ENCODE measurements at places on chromosomes 1 and 21. TPM values are rescaled to one million over a fixed set of nuclear protein-coding genes. Genes with fewer than 3 reads are reported as not detected.

Gene OR2T2
- not detected for total RNA-seq

GRCh38 chr1:47745715-47746609, 251.2 kb downstream of the TRABD2B start:
- DNase-seq: peak; percentile 62

DNA sequence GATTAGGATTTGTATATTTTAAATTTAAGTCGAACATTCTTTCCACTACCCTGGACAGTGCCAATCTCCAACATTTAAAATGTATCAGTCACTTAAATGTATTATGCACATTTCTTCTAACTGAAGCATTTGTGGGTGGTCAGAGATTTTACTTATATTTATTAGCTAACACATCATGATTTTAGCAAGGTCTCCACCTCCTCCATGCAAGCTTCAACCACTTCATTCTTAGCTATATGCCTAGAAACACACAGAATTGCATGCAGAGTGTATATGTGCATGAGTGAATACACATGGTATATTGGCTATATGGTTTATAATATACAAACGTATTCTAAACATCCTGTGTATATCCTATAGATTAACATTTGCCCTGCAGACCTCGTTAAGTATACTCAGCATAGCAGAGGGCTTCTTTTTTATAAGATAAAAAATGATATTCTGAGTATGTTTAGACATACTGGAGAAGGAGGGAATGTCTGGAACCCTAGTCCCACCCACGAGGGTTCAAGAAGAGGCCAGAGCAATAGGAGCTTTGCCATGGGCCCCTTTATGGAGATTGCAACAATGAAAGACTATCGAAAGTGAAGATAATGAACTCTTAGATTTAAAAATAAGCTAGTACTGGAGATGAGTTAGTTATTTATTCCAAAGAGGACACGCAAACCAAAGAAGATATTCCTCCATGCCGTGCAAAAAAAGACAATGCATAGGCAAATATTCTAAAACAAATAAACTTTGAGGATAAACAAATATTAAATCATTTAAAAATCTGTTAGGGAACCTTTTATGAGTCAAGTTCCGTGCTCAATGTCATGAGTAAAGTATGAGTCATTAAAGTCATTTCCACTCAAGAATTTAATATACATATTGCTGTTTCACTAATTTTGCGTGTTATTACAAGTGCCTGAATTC, 480.4 kb downstream of the SIPA1L2 start:
- no peak for DNase-seq

Gene CTH
- total RNA-seq: 0.94 TPM

Gene NGF
- 6.2 TPM for total RNA-seq

Gene LIN28A
- total RNA-seq: not detected

DNA sequence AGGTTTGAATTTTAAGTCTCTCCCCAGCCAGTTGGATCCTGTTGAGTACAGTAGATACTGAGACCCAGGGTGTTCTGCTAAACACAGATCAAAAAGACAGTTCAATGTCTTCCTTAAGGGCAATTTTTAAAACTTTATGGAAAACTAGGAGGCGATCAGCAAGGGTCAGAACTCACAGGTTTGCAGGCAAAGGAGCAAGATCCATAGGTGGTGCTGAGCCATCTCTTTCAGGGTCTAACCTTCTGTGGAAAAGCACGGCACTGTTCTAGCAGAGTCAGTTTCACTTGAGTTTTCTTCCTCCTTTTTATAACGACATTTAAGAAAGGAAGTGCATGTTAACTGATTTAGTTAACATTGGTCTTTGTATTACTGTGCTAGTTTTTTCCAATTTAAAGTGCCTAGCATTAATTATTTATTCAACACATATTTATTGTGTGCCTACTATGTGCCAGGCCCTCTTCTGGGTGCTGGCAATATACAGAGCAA, at the start of gene CD84:
TSS of gene CD84 (minus strand) at position 281 of the 486 bp plus-strand sequence. CDS start at position 222, 59 bp downstream.
- DNase-seq: no peak

DNA sequence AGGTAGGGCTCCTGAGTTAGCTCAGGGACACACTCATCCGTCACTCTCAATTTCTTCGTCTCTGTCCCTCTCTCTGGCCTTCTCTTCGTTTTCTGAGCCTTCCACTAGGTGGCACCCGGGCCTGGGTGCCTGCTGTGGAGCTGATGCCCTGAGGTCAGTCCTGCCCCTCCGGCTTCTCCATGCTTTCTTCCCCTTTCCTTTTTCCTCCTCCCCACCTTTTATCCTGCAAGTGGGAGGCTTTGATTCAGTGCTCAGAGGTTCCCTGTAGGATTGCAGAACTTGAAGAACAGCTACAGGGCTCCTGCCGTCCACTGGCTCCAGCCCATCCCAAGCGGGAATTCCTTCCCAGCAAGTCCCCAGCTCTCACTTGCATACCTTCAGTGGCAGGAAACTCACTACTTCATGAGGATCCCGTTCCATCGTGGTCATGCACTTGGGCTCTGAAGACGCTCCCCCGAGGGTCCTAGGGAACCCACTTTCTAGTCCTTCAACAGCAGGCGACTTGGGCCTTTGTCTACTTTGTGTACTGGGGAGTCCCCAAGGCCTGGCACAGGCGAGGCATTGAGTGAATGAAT, 45.6 kb downstream of the SRRM1 start:
- peak; percentile 81 for DNase-seq

Gene TTLL7
- total RNA-seq: 2.4 TPM

- peak; percentile 22 for DNase-seq
These were observed 36.7 kb downstream of the ERI3 start for GRCh38 chr1:44318097-44319088.

Gene PRELP
- total RNA-seq: 8.3 TPM

DNA sequence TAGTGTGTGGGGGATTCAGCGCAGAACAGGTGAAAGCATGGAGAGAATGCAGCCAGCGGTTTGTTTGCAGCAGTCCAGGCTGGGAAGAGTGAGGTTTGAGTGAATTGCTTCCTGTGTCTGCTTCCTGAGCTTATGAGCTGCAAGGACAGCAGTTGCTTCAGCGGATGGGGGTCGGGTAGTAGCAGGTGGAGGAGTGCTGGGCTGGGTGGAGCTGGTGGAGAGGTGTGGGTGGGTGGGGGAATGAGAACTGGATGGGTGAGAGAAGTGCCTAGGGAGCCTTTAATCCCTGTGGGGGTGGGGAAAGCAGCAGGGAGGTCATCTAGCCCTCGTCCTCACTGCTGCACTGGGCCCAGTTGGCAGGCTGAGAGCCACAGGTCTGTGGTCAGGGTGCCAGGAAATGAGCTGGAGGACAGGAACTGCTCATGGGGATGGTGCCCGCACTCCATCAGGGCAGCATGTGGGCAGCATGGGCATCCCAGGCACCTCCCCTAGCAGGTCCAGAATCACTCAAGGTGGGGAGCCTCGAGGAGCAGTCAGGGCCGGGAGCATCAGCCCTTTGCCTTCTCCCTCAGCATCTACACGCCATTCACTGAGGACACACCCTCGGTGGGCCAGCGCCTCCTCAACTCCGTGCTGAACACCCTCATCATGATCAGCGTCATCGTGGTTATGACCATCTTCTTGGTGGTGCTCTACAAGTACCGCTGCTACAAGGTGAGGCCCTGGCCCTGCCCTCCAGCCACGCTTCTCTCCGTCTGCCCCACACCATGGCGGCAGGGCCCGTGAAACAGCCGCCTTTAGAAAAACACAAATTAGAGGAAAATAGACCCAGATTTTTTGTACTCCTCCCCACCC, 14.8 kb downstream of the PSEN2 start:
- no peak for DNase-seq

DNA sequence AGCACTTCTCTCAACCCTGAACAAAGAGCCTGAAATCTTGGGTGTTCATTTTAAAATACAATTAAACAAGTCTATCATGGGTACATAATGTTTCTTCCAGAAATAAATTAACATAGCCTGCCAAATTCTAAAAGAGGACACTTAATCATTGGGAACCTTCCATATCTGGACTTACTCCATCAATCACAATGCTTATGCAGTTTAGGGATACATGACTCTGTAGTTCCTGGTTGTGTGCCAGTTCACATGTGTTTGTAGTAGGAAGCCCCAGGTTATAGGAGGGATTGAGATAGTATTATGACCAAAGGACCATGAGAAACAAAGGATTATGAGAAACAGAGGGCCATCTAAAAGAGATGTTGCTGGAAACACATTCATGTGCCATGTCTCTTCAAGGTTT, 19.1 kb upstream of the DAB1 start:
- no peak for DNase-seq

Gene MTR
- total RNA-seq: 73.5 TPM

- DNase-seq: peak; percentile 56
These were observed 49.9 kb upstream of the CYP2J2 start for GRCh38 chr1:59976194-59977074.

GRCh38 chr21:18070392-18070791, 174.2 kb upstream of the CHODL start:
- DNase-seq: no peak

DNA sequence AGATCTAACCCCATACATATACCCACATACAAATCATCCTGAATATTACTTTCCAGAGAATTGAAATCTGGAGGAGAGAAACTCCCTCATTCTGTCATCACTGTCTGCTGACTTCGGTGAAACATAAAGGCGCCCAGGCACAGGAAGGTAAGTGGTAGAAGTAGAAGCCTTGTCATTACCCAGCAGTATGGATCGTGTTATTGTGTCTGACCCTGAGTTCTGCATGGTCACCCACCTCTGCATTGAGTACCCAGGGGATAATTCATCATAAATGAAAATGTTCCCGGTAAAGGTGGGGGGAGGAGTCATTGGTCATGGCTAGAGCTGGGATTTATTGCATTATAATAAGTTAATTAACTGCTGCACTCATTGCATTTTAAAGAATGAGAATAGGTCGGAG, 342.6 kb upstream of the PKN2 start:
- no peak for DNase-seq

Gene GUCA2B
- total RNA-seq: not detected

Gene PLA2G2D
- not detected for total RNA-seq

GRCh38 chr1:160850993-160851392, 11.7 kb downstream of the CD244 start:
- DNase-seq: no peak

Gene KPRP
- not detected for total RNA-seq

GRCh38 chr1:54806931-54807611, 5.9 kb upstream of the TTC22 start:
- DNase-seq: no peak

DNA sequence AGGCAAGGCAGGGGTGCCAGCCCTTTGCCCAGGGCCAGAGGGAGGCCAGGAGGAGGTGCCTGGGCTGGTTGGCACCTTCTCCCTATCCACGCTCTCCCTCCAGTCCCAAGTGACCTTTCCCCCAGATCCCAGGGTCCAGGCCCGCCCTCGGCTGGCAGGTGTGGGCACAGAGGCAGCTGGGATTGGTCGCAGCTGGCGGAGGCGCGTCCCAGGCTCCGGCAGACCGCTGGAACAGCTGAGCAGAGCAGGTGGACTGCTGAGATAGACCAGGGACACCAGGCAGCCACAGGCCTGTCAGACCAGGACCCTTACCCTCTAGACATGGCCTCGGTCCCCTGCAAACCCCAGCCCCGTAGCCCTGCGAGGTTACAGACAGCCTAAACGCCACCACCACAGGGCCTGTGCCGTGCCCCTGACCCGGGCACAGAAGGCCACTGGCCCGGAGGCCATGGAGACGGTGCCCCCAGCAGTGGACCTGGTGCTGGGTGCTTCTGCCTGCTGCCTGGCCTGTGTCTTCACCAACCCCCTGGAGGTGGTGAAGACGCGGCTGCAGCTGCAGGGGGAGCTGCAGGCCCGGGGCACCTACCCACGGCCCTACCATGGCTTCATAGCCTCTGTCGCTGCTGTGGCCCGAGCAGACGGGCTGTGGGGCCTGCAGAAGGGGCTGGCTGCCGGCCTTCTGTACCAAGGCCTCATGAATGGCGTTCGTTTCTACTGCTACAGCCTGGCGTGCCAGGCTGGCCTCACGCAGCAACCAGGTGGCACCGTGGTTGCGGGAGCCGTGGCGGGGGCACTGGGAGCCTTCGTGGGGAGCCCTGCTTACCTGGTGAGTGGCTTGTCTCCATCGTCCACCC, at the start of gene SLC25A34:
TSS of gene SLC25A34 (plus strand) at position 221 of the 854 bp plus-strand sequence. CDS start at position 449, 228 bp downstream.
- peak; percentile 91 for DNase-seq

Gene CYP4Z1
- total RNA-seq: 0.31 TPM

- DNase-seq: no peak
These were observed 123.5 kb downstream of the CRB1 start for GRCh38 chr1:197391303-197392226.

- DNase-seq: no peak
These were observed 15.5 kb upstream of the PDC start for GRCh38 chr1:186476264-186477040.

- no peak for DNase-seq
These were observed 392.6 kb downstream of the NTNG1 start for GRCh38 chr1:107533436-107533835.

Gene KISS1
- not detected for total RNA-seq

GRCh38 chr1:39833621-39834385, 45.1 kb upstream of the BMP8B start:
- no peak for DNase-seq

GRCh38 chr1:72066431-72066830, 215.9 kb downstream of the NEGR1 start:
- DNase-seq: no peak

Gene CCDC27
- total RNA-seq: not detected

DNA sequence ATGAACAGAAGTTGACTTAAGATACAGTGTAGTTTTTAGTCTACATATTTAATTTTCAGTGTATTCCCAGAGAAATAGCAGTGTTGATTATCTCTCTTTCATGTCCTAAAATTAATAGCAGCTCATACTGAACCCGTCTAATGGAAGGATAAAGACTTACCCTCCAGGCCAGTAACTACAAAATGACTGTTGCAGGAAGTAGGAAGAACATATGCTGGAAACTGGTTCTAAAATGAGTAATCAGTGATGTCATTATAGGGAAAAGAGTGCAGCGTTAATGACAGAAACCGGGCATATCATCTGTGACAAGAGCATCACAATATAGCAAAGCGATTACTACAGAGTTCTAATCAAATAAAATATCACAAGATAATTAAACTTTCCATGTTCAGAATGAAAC, 385.5 kb downstream of the SMYD3 start:
- DNase-seq: no peak

Gene YTHDF2
- total RNA-seq: 35.3 TPM

DNA sequence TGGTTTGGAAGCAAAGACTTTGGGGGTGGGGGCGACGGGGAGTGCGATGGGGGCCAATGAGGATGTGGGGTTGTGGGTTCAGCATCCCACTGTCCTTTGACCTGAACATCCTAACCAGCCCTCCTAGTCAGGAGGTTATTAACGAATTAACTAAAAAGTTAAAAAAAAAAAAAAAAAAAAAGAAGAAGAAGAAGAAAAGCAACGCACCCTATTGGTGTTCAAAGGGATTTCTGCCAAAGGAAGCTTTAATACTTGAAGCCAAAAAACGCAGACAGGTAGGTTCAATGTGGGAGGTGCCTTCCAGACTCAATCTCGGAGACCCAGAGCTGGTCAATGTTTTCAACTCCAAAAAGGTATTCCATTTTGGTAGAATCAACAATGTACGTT, 2.2 kb downstream of the CLIC6 start:
- DNase-seq: no peak

Gene GJA9
- not detected for total RNA-seq

GRCh38 chr1:158932171-158932570, 819 bp downstream of the PYHIN1 start:
- no peak for DNase-seq

- no peak for DNase-seq
These were observed 8.0 kb upstream of the ANGPTL3 start for GRCh38 chr1:62589321-62589720.

GRCh38 chr1:150559656-150560010, 10.4 kb downstream of the ADAMTSL4 start:
- DNase-seq: no peak

Gene JAM2
- 31.6 TPM for total RNA-seq

Gene FTCD
- total RNA-seq: 1.1 TPM

Gene ITPKB
- total RNA-seq: 29.9 TPM
